ENCODE measurements at places on chromosomes 6 and 20.

- DNase-seq: no peak
Measured at GRCh38 chr20:57608516-57608915, 11.7 kb downstream of the ZBP1 start.

GRCh38 chr6:124888581-124889371 lies 73.5 kb upstream of the RNF217 start:
- DNase-seq: no peak

DNA sequence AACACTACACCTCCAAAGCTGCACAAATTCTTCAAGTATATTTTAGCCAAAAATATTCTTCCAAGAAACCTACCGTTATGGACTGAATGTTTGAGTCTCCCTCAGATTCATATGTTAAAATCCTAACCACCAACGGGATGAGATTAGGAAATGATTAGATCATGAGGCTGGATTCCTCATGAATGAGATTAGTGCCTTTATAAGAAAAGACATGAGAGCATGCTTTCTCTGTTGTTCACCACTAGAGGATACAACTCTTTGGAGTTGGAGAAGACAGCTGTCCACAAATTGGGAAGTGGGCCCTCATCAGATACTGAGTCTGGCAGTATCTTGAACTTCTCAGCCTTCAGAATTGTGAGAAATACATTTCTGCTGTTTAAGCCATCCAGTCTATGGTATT lies 7.1 kb upstream of the SLC17A4 start:
- DNase-seq: no peak

- no peak for DNase-seq
Measured at GRCh38 chr6:100493206-100493888, 28.6 kb upstream of the SIM1 start.

- DNase-seq: no peak
Measured at GRCh38 chr6:139764498-139764986, 390.1 kb upstream of the CITED2 start.

- DNase-seq: no peak
Measured at GRCh38 chr20:34654207-34654744, 22.6 kb downstream of the PIGU start.

GRCh38 chr6:36317623-36318022 lies 19.1 kb downstream of the BNIP5 start:
- DNase-seq: no peak

DNA sequence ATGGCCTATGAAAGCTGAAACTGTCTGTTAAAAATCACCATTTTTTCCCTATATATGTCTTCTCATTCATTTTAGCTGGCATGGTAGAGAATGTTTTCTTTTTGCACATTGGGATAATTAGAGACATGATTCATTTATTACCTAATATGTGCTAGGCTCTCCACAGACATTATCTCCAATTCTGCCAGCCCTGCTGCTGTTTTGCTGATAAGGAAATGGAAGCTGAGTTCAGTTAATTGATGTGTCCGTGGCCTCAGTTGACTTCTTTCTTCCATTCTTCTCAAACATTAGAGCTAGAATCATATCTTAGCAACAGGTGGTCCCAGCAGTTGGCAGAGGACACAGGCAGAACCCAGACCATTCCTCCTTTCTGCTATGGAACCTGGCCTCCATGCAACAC lies 644.1 kb upstream of the CITED2 start:
- no peak for DNase-seq

- no peak for DNase-seq
Measured at GRCh38 chr20:835608-836045, 2.1 kb downstream of the FAM110A start.

DNA sequence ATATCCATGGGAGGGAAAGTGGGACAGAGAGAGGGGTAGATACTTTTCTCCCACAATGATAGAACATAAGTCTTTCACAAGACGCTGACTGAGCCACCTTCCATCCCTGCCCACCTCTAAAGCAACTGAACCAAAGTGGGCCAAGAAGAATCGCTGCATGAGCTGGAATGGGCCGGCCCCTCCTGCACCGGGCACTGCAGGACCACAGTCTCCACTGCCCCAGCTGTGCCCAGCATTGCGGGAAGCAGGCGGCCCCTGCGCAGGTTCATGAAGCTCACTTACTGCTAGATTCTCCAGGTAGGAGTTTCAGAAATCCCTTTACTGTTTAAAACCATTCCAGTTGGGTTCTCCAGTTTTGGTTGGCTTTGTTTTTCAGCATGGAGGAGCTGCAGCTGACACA lies 32.0 kb upstream of the CST7 start:
- DNase-seq: no peak

DNA sequence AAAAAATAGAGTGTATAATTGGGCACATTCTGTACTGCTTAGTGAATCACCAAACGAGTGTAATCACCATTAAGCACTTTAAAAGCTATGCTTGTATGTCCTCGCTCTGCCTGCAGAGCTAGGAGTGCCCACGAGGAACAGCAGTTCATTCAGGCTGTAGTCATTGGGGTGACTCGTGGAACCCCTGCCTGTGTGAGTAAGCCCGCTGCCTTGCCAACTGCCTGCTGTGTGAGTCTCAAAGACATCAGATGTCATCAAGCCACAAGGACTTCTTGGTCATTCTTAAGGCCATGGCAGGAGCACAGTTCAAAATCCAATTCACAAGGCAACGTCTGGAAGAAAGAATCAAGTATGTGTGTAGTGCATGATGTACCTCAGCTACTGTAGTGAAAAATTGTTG lies 60.4 kb downstream of the FOXO3 start:
- DNase-seq: no peak

- DNase-seq: no peak
Measured at GRCh38 chr6:137850816-137851602, 16.1 kb upstream of the TNFAIP3 start.

DNA sequence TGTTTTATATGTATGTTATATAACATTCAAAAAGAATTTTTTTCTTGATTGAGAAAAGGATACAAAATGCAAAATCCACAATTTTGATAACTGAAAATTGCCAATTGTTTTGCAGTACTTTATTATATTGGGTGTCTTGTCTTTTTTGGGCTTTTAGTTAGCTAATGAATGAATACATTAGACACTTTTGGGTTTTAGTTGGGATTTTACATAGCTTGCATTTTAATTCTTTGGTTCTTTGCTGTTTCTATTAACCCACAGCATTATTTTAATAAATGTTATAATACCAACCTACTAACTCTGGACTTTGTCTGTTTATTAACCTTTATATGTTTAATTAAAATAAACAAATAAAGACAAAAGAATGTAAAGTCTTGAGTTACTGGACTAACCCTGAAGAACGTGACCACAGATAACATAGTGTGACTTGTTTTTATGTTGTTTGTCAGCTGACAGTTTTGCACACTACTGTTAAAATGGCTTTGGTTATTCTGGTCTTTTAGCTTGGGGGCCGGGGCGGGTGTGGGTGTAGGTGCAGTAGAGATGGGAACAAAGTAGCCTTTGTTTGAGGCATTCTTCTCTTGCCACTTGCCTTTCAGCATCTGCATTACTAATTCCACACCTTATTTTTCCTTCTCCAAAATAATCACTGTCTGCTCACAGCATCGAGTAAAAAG lies 159.1 kb downstream of the QKI start:
- DNase-seq: no peak

DNA sequence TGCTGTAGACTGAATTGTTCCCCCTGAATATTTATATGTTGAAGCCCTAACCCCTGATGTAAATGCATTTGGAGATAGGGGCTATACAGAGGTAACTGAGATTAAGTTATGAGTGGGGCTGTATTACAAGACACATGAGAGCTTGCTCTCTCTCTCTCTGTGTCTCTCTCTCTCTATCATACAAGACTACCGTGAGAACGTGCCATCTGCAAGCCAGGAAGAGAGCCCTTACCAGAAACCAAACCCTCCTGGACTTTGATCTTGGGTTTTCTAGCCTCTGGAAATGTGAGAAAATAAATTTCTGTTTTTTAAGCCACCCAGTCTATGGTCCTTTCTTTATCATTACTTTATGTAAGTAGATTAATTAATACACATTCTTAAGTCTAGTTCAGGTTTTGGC lies 249.3 kb upstream of the MAN1A1 start:
- DNase-seq: no peak

GRCh38 chr6:29925727-29926412 lies 16.5 kb upstream of the HLA-A start:
- no peak for DNase-seq

DNA sequence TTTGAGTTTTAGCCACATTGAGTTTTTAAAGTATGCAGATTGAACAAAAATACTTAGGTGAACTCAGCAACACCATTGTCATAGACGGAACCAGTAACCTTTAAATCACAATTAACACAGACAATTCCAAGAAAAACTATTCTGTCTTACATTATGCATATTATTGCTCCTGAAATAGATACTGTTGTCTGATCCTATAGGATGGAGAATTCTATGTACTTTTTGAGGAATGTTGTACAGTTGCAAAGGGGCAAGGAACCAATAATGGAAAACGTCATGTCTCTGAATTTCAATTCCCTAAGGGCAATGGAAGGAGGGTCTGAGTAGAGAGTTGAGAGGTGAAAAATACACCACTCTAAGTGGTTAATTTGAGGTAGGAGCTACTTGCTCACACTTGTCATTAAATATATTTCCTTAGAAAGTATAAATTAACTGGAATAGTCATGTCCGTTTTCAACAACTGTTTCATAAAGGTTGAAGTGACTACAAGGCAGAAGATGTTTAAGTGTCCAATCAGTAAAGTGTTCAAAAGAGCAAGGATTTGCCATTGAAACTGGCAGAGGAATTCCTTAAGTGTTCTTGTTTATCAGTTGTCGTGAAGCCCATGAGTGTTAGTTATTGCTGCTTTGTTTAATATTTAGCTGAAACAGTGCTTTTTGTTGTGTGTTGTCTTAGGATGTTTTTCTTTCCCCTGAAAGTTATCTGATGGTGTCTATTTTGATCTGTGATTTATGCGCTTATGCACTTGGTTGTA lies 1.3 kb downstream of the NKAIN2 start:
- DNase-seq: no peak

DNA sequence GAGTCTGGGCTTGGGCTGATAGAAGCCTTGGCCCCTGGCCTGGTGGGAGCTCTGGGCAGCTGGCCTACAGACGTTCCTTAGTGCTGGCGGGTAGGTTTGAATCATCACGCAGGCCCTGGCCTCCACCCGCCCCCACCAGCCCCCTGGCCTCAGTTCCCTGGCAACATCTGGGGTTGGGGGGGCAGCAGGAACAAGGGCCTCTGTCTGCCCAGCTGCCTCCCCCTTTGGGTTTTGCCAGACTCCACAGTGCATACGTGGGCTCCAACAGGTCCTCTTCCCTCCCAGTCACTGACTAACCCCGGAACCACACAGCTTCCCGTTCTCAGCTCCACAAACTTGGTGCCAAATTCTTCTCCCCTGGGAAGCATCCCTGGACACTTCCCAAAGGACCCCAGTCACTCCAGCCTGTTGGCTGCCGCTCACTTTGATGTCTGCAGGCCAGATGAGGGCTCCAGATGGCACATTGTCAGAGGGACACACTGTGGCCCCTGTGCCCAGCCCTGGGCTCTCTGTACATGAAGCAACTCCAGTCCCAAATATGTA lies 957 bp upstream of the VEGFA start:
- no peak for DNase-seq

DNA sequence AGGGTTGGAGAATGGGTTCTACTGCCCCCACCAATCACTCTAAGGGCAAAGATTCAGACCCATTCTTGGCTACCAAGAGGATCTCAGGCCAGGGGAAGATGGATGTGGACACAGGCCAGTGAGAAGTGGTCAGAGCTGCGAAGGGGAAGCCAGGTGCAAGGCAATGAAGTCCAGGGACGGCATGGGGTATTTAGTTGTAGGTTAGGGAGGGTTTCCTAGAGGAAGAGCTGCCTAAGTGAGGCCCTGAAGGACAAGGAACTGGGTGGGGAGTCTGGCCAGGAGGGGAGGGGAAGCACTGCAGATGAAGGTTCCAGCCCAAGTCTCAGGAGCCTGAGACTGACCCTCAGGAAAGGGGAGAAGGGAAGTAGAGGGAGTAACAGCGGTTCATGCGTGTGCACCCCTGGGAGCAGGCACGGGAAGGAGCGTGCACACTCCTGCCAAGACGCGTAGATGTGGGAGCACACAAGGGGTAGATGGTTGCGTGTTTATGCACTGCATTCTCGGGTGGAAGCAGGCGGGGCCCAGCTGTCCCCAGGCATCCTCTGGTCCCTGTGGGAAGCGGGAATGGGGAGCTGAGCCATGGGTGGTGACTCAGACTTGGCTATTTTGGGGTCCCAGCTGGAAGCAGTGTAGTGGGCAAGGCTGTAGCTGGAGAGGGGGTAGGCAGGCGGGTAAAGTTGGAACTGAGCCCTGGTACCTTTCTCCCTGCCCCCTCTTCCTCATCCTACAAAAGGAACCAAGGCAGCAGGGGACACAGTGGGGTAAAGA lies 3.3 kb downstream of the ACTL10 start:
- DNase-seq: no peak

DNA sequence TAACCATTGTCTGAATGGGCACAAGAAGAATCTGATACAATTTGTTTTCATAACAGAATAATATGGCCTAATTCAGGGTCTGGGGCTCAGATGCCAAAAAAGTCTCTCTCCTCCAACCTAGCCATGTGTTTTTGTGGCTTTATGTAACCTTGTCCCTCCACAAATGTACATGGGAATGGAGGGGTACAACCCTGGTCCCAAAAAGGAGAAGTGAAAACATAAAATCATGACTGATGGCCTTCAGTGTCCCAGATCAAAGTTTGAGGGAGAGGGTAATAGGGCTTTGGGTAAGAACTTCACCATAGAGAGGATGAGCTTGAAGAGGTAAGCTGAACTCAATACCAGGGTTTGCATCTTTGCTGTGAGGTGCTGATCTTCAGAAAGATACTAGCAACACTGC lies 136.3 kb upstream of the BACH2 start:
- DNase-seq: no peak

- DNase-seq: no peak
Measured at GRCh38 chr6:21001736-21002135, 467.5 kb downstream of the CDKAL1 start.

GRCh38 chr6:134637282-134637681 lies 312.6 kb downstream of the ALDH8A1 start:
- no peak for DNase-seq

GRCh38 chr6:165575158-165575549 lies 87.9 kb downstream of the PDE10A start:
- no peak for DNase-seq

GRCh38 chr6:169719117-169719516 lies 5.2 kb downstream of the PHF10 start:
- DNase-seq: no peak

- no peak for DNase-seq
Measured at GRCh38 chr20:1494436-1494835, 3.2 kb upstream of the SIRPB2 start.

GRCh38 chr6:13101985-13102384 lies 226.4 kb downstream of the TBC1D7 start:
- no peak for DNase-seq

DNA sequence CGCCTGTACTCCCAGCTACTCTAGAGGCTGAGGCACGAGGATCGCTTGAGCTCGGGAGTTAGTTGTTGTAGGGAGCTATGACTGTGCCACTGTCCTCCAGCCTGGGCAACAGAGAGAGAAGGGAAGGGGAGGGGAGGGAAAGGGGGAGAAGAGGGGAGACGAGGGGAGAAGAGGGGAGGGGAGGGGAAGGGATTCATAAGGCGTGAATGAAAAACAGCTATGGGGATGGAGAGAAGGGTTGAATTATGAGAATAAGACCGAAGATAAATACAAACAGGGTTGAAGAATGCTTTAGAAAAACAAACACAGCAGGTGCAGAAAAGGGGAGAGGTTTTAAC lies 106.0 kb downstream of the TRIM27 start:
- no peak for DNase-seq
